ENCODE measurements at places on chromosomes 16 and 17.

GRCh38 chr16:54341892-54342776 lies 55.5 kb upstream of the IRX3 start:
- DNase-seq: peak; percentile 65

DNA sequence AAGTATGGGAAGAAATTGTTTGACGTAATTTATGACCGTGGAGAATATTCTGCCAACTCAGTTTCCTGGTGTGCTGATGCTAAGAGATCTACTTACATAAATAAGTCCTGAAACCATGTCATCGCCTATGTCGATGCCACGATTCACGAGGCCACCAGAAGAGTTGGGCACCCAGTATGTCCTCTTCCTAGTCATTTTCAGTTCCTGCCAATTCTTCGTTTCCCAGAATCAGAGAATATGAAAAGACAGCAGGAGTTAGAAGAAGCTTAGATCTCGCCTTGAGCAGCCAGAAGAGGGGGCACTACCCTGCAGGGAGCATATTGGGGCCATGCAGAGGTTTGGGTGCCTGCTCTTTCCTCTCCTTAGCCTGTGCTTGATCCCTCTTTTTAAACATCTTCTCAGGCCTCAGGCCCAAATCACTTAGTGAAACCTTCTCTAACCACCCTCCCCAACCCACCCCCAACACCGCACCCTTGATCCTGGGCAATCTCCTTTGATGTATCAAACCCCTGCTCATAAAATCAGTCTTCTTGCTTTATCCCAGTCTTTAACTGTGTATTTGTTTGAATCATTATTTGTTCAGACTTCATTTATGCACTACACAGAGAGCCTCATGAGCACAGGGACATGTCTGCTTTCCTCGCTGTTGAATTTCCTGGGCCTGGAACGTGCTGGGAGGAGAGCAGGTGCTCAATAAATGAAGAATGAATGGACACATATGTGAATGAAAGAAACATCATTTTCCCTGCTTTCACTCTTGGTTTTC lies 12.2 kb upstream of the LONP2 start:
- DNase-seq: peak; percentile 38

GRCh38 chr16:11402051-11402744 lies 56.9 kb downstream of the RMI2 start:
- DNase-seq: no peak

GRCh38 chr16:84993926-84994325 lies 17.4 kb downstream of the ZDHHC7 start:
- DNase-seq: no peak

DNA sequence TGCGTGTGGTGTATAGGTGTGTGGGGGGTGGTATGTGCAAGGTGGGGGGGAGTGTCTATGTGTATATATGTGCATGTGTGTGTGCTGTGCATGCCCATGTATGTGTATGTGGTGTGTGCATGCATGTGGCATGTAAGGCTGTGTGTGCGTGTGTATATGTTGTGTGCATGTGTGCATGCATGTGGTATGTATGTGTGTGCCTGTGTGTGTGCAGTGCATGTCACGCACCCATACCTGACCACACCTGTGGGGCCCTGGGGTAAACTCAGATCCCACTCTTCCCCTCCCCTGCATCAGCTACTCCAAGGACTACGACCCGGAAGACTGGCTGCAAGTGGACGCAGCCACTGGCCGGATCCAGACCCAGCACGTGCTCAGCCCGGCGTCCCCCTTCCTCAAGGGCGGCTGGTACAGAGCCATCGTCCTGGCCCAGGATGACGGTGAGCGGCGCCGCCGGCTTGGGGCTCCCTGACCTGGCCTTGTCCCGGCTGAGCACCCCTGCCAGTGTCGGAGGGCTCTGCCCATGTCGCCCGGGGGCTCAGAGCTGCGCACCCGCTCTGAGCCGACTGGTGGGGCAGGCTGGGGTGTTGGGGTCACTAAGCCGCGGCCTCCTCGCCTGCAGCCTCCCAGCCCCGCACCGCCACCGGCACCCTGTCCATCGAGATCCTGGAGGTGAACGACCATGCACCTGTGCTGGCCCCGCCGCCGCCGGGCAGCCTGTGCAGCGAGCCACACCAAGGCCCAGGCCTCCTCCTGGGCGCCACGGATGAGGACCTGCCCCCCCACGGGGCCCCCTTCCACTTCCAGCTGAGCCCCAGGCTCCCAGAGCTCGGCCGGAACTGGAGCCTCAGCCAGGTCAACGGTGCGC lies 9.1 kb downstream of the SLC22A31 start:
- no peak for DNase-seq

GRCh38 chr17:58574025-58574424 lies 59.6 kb upstream of the MTMR4 start:
- no peak for DNase-seq

Data from EH (cell line).